ENCODE measurements at places on chromosomes 7 and 10. TPM values are rescaled to one million over a fixed set of nuclear protein-coding genes. Genes with fewer than 3 reads are reported as not detected.

FZD1 gene
- 15.3 TPM for total RNA-seq

XPNPEP1 gene
- total RNA-seq = 87.7 TPM

TMED4 gene
- 97.6 TPM for total RNA-seq

ADAP1 gene
- total RNA-seq = 4.0 TPM

CCDC172 gene
- not detected for total RNA-seq

RPEL1 gene
- total RNA-seq = not detected

PLEKHS1 gene
- total RNA-seq = not detected

HOXA3 gene
- total RNA-seq = 197 TPM

PRKCQ gene
- total RNA-seq = 2.4 TPM

PRR15 gene
- total RNA-seq = 6.6 TPM

UNCX gene
- total RNA-seq = not detected

SPDYE16 gene
- total RNA-seq = 0.34 TPM

SSC4D gene
- 26.2 TPM for total RNA-seq

SUN3 gene
- not detected for total RNA-seq

TLX1 gene
- total RNA-seq = not detected

C10orf143 gene
- total RNA-seq = 2.9 TPM

MRC1 gene
- total RNA-seq = not detected

RSU1 gene
- total RNA-seq = 35.3 TPM

GTF2IRD1 gene
- 80.8 TPM for total RNA-seq

OR13A1 gene
- 0.35 TPM for total RNA-seq

TBX20 gene
- total RNA-seq = 8.2 TPM

ANKRD30A gene
- not detected for total RNA-seq

EPHA1 gene
- total RNA-seq = 23.2 TPM

DNMBP gene
- 35.3 TPM for total RNA-seq

ZNF853 gene
- total RNA-seq = 22.9 TPM

COL26A1 gene
- total RNA-seq = 109 TPM

PAX4 gene
- not detected for total RNA-seq

BUD23 gene
- 69.1 TPM for total RNA-seq

Measured in mesothelial cell of epicardium (in vitro differentiated cells).